Trophoblast cell (in vitro differentiated cells and primary cell): ENCODE measurements at places on chromosomes 5 and 9.

GRCh38 chr5:171595801-171596231 is 176.4 kb downstream of the FGF18 start:
- no peak for DNase-seq

DNA sequence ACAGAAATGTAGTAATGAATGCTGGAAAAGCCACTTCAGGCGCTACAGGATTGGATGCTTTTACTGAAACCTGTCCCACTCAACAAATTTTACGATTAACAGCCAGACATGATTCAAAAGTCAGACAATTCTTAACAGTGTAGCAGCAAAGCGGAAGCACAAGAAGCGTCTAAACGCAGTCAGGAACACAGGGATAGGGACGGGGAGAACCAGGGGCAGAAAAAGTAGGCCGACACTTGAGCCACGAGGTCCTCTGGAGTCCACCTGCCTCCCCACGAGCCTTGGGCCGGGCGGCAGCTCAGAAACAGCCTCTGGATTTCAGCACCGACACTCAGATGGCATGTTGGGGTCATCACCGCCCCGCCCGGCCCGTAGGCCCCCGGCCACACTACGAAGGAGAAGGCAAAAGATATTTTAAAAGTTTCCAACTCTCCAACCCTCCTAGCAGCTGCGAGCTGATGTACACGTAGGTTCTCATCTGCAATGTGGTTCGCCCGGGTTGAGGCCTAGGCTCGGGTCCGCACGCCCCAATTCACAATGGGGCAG is 615 bp downstream of the RACK1 start:
- DNase-seq: no peak

- peak; percentile 33 for DNase-seq
These were observed 197.8 kb downstream of the PCSK1 start for GRCh38 chr5:96235008-96235910.

DNA sequence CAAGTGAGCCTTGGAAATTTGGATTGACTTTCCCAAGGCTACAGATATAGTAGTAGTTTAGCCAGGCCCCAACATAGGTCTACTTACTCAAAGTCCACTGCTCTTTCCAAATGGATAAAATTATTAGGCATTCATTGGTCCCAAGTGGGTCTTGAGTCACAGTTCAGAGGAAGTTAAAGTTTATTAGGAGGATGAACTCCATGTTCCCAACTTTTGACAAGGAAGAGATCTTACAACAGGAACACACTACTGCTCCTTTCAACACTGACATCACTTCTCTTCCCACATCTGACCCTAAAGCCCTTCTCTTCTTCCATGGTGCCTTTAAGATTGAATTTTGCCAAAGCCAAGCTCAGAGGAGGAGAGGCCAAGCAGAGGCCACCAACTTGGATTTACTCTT is 234.5 kb upstream of the TRIM32 start:
- no peak for DNase-seq

DNA sequence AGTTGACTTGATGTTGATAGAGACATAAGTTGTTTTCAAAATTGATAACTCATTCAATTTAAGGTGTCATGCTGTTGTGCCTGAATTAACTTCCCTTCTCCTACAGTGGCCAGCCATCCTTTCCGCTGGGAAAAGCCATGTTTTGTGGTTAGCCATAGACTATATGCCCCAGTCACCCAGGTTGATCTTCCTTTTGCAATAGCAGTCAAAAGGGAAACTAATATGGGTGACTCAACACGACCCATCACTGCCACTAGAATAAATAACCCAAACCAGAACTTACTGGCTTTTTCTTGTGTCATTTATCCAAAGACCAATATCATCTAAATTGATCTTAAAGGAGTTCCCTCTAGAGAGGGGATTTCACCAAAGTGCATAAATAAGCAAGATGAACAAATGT is 87.4 kb downstream of the PTCD2 start:
- no peak for DNase-seq

DNA sequence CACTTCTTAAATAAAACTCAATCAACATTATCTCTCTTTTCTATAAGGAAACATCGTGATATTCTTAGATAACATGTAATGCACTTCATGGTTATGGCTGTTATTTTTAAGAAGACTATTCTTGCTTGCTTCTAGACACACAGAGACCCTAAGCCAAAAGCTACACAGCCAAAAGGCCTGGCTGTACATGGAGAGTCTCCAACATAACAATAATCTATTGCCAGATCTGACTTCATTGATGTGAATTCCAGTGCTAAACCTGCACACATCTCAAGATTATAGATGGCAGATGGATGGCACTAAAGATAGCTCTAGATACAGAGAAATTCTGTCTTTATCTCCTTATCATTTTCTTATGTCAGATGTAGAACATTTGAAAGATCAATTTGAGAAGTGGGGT is 811.6 kb upstream of the ZNF608 start:
- no peak for DNase-seq

- no peak for DNase-seq
These were observed 70.9 kb downstream of the KCNT1 start for GRCh38 chr9:135772702-135773493.

GRCh38 chr5:73250645-73251044 is 77.7 kb downstream of the TMEM174 start:
- DNase-seq: no peak

GRCh38 chr5:56279979-56280378 is 46.8 kb upstream of the ANKRD55 start:
- no peak for DNase-seq

GRCh38 chr9:4739587-4740387 is 1.2 kb downstream of the AK3 start:
- DNase-seq: peak; percentile 21

GRCh38 chr5:158163451-158164295 is 304.7 kb upstream of the CLINT1 start:
- DNase-seq: no peak

DNA sequence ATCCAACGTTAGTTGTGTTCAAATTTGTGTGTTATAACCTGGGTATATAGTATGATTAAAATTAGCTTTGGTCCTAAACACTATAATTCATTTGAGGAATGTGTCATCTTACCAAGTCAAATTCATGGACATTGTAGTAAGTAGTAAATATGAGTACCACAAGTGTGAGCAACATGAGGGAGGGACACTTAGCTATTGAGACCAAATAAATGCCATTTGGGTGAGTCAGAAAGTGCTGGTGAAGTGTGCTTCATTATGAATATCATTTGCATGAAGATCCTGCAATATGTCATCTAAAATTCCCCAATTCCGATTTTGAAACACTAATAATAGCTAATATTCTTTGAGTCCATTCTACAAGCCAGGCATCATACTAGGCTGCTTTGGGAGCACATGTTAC is 336.7 kb upstream of the KIF2A start:
- DNase-seq: no peak

DNA sequence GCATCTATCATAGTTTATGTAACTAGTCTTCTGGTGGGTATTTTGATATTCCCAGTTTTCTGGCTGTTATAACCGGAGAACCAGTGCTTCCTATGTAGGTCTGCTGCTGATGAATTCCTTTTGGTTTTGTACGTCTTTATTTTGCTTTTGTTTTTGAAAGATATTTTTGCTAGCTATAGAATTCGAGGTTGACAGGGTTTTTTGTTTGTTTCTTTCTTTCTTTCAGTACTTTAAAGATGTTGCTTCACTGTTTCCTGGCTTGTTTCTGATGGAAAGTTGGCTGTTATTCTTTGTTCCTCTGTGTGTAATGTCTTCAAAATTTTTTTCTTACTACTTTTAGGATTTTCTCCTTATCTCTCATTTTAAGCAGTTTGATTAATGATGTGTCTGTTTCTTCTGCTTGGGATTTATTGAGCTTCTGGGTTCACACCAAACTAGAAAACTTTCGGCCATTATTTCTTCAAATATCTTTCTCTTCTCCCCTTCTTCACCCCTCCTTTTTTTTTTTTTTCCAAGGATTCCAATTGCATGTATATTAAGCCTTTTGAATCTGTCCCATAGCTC is 27.5 kb downstream of the ZNF618 start:
- no peak for DNase-seq

DNA sequence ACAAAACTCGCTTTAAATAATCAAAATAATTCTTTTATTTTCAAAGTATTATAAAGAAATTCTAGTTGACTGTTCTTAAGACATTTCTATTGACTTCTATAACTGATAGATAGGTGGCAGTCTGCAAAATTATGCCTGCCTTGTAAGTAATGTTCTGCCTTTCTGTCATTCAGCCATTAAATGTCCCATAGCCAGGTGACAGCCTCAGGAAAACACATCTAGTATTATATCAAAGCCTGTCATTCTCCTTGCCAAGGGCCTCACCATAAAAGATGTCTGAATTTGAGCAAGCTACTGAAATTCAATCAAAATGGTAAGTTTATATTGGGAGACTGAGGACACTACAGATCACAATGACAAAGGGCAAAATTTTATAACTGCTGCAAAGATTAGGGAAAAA is 170.4 kb upstream of the COX7C start:
- no peak for DNase-seq

DNA sequence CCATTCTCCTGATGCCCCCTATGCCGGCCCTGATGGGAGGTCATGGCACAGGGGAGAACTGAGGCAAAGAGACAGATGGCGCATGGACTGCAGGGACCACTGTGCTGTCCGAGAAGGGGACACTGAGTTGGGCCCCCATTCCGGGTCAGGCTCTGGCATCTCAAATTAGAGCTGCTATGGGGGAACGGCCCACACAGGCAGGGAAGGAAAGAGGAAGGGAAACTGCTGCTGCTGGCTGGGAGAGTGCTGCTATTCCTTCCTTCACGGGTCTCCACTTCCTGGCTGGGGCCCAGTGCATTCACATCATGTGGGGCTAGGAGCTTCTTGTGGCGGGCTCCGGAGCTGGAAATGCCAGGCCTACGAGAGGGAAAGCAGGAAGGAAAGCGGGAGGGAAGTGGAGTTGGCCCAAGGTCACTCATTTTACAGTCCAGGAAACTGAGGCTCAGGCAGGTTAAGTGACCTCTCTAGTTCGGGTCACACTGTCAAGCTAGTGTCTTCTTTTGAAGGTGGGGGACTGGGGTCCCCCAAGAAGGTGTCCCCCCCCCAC is 1.3 kb upstream of the CARD19 start:
- peak; percentile 44 for DNase-seq

DNA sequence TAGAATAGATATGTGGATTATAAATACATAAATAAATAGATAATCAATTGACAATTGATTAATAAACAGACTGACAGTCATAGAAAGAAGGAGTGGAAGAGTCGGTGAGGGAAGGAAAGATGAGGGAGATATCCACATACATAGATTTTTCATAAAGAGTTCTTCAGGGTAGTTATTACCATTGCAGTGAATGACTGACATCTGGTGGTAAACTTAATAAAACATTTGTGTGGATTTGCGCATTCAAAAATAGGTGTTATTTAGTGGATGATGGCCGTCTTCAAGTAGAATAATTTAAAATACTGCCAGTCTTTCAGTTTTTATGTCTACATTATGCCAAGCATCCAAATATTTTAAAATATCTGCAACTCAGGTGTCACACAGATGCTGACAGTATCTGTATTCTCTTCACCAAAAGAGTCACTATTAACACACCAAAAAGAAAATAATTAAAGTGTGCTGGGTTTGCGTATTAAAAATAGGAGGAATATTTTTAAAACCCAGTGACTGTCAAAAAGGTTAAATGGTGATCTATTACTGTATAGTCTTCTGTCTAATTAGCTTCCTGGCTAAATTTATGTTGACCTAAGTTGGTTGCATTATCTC is 78.8 kb downstream of the GIN1 start:
- DNase-seq: no peak

GRCh38 chr5:66247176-66247960 is 103.3 kb downstream of the SREK1 start:
- peak; percentile 90 for DNase-seq

DNA sequence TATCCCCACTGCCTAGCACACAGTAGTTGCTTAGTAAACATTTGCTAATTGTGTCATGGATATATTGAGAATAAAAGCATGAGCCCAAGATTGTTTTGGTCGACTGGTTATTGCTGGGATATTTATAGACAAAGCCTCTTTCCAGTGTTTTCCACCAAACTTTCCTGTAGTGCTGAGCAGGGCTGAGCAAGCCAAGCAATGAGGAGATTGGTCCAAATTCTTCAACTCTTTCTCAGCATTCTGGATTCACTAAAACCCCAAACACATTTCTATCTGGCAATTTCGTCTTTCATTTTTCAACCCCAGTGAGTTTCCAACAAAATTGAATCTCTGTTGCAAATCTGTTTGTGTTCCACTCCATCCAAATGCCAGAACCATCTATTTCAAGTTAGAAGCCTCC is 31.9 kb upstream of the TARS1 start:
- no peak for DNase-seq

- DNase-seq: no peak
These were observed 25.2 kb downstream of the SKP2 start for GRCh38 chr5:36177154-36177553.

DNA sequence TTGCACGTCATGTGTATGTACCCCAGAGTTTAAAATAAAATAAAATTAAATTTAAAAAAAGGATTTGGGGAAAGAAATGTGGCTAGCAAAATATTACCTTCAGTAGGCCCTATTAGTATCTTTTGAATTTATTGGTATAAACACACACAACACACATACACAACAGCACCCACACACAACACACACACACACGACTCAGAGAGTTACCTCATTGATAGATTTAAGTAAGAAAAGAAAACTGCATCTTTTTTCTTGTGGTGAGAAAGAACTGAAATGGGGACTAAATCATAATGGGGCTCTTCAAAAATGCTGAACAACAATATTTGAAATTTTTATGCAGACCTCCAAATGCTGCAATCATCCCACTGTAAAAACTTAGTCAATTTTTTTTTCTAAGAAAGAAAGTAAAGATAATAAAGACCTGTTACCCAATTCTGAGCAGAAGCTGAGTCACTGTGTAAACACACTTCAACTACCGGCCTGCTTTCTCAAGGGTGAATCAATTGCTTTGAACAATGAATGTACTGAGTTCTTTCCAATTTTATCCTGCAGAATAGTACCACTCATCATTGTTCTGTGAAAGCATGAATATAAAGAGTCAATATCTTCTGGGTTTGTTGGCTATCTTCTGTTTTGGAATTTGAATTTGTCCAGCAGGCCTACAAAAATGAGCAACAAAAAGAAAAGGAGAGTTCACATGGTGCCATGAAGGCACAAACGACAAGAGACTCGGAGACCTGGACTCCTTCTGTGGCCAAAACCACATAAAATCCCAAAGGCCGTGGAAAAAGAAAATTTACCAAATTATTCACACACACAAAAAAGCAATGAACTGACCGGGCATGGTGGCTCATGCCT is 57.9 kb upstream of the CCNG1 start:
- peak; percentile 2 for DNase-seq

DNA sequence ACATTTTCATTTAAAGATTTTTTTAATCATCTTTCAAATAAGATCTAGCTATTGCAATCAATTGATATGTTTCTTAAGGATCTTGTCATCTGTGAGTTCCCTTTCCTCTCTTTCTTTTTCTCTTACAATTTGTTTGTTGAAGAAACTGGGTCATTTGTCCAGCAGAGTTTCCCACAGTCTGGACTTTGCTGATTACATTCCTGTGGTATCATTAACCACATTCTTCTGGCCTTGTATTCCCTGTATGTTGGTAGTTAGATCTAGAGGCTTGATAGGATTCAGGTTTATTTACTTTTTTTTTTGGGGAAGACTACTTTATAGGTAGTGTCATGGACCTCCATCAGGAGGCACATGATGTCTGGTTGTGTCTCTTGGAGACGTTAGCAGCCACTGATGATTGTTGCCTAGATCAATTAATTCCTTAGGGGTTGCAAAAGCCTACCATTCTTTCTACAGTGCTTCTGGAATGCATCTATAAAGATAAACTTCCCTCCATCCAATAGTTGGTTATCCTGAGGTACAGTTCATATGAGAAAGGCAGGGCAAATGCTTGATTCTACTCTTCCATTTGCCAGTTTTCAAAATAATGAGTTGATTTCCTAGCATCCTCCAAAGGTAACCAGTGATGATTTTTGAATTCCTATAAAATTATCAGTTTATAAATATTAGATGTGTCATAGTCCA is 14.3 kb downstream of the PDE8B start:
- DNase-seq: peak; percentile 46
